Amygdala (tissue), 56 donors: ENCODE measurements at places on chromosomes 5 and 9.
A peak's percentile ranks its signal among the peaks of the same experiment; 100 is the strongest.

GRCh38 chr9:84349671-84350070 lies 9.1 kb upstream of the SLC28A3 start:
- DNase-seq: no peak

DNA sequence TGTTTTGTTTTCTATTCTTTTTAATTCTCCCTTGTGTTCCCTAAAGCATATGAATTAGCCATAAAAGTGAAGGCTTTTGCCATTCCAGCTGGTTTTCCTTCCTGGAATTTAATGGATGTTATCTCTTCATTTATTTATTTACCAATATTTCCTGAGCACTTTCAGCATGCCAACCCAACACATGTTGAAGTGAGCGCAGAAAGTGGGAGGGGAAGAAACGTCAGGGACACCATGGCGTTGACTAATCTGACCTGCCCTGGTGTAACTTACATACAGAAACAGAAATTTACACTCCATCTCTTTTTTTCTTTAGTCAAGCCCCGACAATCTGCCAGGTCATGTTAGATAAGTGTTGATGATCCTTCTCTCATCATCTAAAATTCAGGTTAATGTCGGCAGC lies 247.5 kb downstream of the PCSK5 start:
- DNase-seq: no peak

DNA sequence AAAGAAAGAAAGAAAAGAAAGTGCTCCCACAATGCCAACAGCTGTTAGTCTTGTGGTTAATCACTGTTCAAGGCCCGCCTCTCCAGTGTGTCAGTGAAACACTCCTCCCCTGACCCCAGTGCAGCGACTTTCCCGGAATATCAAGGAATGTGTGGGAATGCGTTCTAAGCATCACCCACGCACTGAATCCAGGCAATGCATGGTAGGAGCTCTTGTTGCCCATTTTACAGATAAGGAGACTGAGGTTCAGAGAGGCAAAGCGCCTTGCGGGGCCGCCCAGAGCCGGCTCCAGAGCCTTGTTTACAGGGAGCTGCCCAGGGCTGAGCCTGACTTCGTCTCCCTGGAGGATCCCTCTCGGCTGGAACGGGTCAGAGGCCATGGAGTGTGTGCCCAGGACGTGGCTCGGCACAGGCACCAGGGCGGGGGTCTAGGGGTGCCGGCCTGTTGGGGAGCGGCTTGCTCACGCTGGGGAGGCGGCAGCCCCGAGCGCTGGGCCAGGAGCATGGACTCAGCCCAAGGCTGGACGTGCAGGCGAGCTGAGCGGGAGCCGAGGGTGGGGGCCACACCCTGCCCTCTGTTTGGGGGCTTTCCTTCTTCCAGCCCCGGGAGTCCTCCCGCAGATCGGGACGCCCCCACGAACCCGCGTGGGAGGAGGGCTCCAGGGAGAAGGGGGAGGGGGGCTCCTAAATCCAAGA lies 823 bp downstream of the ST6GALNAC6 start:
- peak; percentile 41 for DNase-seq

DNA sequence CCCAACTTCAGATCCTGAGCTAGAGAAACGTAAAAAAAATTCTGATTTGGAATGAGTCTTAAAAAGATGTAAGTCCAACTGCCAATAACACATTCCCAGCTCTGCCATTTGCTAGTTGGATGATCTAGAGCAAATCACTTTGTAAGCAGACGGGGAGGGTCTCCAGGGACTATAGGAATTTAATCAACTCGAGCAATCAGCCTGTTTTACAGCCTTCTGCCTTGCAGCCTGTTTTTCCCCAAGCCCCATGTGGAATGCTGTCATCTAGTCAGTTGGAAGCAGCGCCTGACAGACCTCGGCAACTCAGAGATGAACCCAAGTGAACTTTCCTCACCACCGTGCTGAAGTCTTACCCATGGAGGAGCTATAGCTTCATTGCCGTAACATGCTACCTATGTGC lies 34.8 kb upstream of the HRH2 start:
- DNase-seq: no peak

DNA sequence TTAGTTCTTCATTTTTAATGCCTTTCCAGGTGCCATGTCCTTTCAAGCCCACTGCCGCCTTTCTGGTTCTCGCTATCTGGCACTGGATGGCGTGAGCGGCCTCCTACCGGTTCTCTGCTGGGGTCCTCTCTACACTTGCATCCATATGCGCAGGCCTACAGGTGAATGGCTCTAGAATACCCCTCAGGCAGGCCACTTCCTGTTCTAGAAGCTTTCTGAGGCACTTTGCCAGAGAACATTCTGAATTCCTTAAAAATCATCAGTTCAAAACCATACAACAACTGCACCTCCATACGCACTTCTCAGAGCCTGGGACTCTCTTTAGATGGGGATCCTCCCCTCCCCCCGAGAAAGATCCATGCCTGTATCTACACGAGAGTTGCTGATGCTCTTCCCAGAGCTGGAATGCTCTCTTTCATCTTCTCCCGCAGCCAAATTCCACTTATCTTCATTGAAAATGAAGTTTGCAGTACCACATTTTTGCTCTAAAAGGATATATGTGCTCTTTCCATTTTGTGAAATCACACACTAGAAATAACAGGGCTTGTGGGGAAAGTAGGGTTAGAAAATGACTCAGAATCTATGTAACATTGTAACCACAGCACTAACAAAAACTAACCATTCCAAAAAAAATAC lies 1.4 kb upstream of the LHFPL2 start:
- no peak for DNase-seq

DNA sequence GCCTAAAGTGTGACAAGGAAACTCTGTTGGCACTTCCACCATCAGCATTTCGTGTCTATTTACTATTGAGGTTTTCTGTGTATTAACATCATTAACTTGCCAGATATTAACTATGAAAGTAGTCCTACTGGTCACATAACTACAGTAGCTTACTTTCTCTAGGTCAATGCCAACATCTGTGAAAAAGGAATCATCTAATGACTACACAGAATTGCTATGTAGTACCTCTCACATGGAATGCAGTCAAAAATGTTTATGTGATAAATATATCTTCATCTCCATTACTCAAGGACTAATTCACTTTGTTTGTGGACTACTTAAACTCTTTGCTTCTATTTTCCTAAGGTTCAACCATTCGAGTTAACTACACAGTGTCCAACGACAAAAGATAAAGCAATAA lies 2.1 kb downstream of the SCAI start:
- DNase-seq: no peak

DNA sequence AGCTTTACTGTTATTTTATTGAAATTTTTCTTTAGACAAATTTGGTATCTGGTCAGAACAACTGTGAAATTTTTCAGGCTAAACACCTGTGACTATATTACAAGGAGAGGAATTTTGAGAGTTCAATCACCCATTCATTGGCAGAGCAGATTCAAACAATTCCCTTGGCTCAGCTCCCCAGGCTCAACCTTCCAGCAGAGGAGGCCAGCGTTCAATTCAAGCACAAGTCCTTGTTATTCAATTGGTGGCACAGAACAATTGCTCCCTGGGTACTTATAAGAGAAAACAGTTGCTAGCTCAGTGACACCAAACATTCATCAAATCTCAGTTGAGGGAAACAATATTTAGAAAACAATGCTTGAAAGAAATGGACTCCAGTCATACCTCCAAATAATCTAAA lies 83.3 kb downstream of the SUSD1 start:
- DNase-seq: no peak

GRCh38 chr9:27569406-27569805 lies 3.9 kb downstream of the C9orf72 start:
- DNase-seq: no peak

DNA sequence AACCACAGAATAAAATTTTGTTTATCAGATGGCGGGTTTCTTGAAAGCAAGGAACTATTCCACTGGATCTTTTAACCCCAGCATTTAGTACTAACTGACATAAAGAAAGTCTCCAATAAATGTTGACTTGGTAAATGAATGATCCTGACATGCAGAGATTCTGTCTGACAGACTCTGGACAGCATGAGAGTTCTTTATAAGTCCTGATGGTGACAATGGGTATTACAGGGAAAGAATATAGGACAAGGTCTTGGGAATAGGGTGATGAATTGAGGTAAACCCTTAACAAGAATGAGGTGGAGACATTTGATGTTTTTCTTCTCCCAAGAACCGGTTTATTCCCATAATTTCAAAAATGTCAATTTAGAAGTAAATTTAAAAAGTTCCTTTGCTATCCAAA lies 453.9 kb downstream of the TUSC1 start:
- no peak for DNase-seq

DNA sequence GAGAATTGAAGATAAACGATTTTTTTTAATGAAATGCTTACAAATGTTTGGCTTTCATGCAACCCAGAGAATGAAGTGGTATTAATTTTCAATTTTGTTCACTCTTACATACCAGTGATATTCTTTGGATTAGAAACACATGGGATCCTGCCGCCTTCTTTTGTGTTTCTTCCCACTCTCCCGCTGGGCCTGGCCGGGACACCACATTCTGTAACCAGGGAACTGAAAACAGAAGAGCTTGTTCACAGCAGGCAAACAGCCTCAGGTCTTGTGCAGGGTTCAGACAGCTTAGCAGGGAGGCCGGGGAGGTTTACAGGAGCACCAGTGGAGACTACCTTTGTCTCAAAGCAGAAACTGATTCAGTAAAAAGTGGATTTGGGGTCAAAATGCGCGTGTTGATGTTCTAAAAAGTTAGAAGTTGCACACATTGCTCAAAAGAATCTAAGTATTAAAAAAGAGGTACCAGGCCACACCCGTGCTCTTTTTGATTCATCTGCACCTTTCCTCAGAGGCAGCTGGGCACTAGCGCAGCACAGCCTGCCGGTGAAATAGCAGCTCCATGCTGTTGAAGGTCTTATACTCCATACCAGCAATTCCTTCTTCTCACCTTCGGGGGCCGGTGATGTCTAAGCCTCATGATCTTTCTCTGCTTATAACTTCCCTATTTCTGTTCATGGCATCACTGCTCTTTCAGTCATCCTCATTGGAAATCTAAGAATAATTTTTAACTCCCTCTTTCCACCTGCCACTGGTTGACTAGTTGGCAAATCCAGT lies 67.1 kb downstream of the GRAMD2B start:
- no peak for DNase-seq

DNA sequence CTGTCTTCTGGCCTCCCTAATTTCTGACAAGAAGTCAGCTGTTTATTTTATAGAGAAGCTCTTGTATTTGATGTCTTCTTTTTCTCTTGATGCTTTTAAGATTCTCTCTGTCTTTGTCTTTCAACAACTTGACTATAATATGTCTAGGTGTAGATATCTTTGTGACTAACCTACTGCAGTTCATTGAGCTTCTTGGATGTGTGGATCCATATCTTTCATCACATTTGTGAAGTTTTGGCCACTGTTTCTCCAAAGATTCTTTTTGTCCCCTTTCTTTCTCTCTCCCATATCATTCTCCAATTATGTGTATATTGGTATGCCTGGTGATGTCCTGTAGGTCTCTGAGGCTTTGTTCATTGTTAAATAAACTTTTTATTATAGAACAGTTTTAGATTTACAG lies 16.7 kb downstream of the SPEF2 start:
- DNase-seq: no peak

GRCh38 chr5:158724521-158725188 lies 375.1 kb downstream of the EBF1 start:
- DNase-seq: no peak

GRCh38 chr9:110183208-110184145 lies 24.5 kb downstream of the C9orf152 start:
- DNase-seq: no peak

- DNase-seq: no peak
Observed at GRCh38 chr9:16484744-16485143, 385.7 kb downstream of the BNC2 start.

GRCh38 chr9:135783540-135784245 lies 81.7 kb downstream of the KCNT1 start:
- no peak for DNase-seq

DNA sequence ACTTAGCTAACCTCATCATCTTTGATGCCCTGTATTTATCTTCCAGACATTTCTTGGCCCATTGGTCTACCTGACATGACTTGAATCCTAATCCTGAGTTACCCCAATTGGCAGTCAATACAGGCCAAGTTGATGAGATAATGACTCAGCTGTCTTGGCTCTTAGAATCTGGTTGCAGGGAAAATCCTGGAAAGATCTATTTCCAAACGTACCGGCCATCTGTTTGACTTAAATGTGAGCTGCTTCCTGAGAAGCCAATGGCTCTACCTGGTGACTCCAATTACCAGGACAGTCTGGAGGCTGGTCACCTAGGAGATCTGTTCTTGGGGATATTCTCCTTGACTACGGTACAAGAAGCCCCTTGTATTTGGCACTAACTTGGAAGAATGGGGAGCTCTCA lies 475.2 kb upstream of the BRINP1 start:
- no peak for DNase-seq

- DNase-seq: no peak
Observed at GRCh38 chr9:100074093-100074492, 24.7 kb downstream of the ERP44 start.

DNA sequence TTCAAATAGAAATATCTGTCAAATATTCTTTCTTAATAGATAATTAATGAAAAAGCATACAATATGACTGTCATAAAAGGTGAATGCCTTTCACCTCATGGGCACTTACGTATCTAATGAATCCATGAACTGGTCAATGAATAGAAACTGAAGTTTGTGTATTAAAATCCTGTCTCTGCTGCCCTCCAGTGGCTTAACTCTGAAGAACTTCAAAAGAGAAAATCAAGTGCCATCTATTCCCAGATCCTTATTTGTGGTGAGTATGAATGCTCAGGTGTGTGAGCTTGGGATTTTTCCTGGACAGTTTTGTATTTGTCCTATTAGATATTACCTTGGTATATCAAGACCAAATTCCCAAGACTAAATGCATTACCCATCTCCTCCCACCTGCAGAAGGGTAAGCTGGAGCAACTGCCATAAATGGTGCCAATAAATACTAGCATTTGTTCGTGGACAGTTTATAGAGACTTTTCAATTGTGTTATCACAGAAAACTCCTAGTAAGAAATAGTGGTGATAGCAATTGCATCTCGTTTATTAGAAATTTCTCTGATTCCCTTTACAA lies 44.0 kb upstream of the SVEP1 start:
- DNase-seq: no peak

GRCh38 chr9:38145526-38146053 lies 76.6 kb upstream of the SHB start:
- DNase-seq: no peak

- DNase-seq: no peak
Observed at GRCh38 chr9:14423815-14424261, 109.9 kb upstream of the NFIB start.

GRCh38 chr9:137745541-137745991 lies 126.8 kb downstream of the EHMT1 start:
- no peak for DNase-seq

GRCh38 chr5:156879665-156880285 lies 29.7 kb downstream of the PPP1R2B start:
- no peak for DNase-seq

- no peak for DNase-seq
Observed at GRCh38 chr5:88834131-88834462, 48.9 kb downstream of the MEF2C start.
